ENCODE measurements at places on chromosomes 13 and 19. TPM values are rescaled to one million over a fixed set of nuclear protein-coding genes. Genes with fewer than 3 reads are reported as not detected.

Gene VSTM1
- total RNA-seq: not detected

- H3K36me3 ChIP-seq: peaks cover 27% of the 10 kb centered on the region
- H3K27ac ChIP-seq: no peak overlapping the region
- H3K4me3 ChIP-seq: no peak overlapping the region
Observed at GRCh38 chr19:18435178-18435841, 2.6 kb downstream of the ISYNA1 start.

DNA sequence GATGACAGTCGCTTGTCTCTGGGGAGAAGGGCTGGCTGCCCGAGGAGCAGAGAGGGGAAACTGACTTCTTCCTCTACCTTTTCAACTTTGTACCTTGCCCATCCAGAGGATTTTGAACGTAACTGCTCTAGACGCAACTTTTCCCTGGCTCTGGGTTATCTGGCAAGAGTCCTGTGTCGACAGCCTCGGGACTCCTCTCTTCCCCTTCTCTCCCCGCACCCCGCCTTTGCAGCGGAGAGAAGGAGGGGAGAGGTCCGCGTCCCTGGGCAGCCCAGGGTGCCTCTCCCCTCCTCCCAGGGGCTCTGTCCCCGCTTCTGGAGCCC is 574 bp downstream of the SH3GL1 start:
- peak overlapping the region; percentile 87 for H3K27ac ChIP-seq
- H3K36me3 ChIP-seq: peaks cover 46% of the 10 kb centered on the region
- no peaks in the 10 kb centered on the region for H3K27me3 ChIP-seq

DNA sequence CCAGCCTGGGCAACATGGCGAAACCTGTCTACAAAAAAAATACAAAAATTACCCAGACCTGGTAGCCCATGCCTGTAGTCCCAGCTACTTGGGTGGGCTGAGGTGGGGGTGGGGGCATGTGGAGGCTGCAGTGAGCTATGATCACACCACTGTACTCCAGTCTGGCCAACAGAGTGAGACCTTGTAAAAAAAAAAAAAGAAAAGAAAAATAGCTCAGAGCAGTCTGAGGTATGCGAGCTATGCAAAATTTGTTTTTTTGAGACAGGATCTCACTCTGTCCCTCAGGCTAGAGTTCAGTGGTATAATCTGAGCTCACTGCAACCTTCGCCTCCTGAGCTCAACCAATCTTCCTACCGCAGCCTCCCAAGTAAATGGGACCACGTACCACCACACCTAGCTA is 7.1 kb upstream of the TOMM40 start:
- DNase-seq: no peak
- H3K27me3 ChIP-seq: no peaks in the 10 kb centered on the region
- no peak overlapping the region for H3K27ac ChIP-seq
- H3K4me1 ChIP-seq: peaks cover under 1% of the 10 kb centered on the region
- no peak overlapping the region for H3K4me3 ChIP-seq
- no peaks in the 10 kb centered on the region for H3K36me3 ChIP-seq

DNA sequence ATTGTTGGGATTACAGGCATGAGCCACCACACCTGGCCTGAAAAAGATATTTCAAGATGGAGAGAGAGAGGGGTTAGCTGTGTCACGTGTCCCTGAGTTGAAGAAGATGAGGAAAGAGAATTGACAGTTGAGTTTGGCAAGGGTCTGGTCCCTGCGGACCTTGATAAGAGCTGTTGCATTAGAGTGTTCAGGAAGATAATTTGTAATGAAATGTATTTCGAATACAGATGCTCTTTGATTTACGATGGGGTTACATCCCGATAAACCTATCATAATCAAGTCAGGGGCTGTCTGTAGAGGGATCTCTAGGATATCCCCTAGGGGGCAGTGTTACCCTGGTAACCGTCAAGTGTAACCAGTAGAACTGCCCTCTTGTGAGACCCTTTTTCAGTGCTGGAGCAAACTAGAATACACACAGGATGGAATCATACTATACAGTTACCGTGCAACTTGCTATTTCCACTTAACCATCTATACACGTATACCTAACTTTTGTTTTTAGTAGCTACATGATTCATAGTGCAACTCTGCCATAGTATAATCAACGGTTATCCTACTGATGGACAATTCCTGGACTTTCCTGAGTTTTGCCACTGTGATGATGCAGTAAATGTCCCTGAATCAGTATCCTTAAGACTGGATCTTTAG is 1.5 kb upstream of the ELOF1 start:
- DNase-seq: peak; percentile 64
- H3K4me1 ChIP-seq: peaks cover 43% of the 10 kb centered on the region
- H3K27me3 ChIP-seq: no peaks in the 10 kb centered on the region
- peaks cover 10% of the 10 kb centered on the region for H3K36me3 ChIP-seq
- H3K4me3 ChIP-seq: peak overlapping the region; percentile 68

DNA sequence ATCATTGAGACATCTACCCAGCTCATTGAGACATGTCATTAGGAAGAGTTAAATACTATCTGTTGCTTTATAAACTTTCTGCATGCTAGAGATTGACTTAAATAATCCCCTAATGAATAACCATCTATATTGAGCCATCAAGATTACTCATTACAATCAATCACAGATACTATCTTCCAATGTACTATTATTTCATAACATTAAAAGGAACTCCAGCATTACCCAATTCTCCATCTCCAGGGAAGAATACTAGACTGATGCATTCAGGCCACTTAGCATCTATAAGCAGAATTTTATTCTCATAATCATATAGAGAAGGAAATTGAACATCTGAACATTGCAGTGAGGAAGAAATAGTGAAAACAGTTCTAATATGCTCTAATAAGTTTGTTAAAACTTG is 8.0 kb downstream of the EPSTI1 start:
- H3K4me1 ChIP-seq: peaks cover 52% of the 10 kb centered on the region
- H3K27ac ChIP-seq: no peak overlapping the region
- DNase-seq: no peak
- no peak overlapping the region for H3K4me3 ChIP-seq

DNA sequence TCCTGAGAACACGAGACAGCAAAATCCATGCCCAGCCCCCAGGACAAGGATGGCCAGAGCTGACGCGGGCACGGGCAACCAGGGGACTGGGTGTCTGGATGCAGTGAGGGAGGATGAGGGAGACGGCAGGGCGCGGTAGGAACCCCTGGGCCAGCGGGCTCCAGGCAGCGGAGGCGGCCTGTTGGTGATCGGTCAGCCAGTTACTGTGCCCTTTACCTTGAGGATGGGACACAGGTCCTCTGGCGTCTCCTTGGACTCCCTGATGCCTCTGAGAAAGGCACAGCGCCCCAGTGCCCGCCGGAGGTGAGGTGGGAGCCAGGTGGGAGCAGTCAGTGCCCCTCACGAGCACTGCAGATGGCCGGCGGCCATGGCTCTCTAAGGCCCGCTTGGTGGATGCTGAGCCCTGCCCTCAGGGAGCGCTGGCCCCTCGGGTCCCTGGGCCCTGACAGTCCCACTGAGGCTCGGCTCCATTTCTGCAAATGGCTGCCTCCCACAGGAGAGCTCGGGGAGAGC is 31.2 kb downstream of the C13orf46 start:
- H3K27ac ChIP-seq: no peak overlapping the region
- DNase-seq: no peak
- no peaks in the 10 kb centered on the region for H3K27me3 ChIP-seq
- no peak overlapping the region for H3K4me3 ChIP-seq
- no peaks in the 10 kb centered on the region for H3K36me3 ChIP-seq

- peaks cover 4% of the 10 kb centered on the region for H3K27me3 ChIP-seq
- no peaks in the 10 kb centered on the region for H3K36me3 ChIP-seq
Observed at GRCh38 chr19:50162988-50163387, at the start of gene IZUMO2. Gene IZUMO2 (minus strand): TSS chr19:50163281. CDS start chr19:50163194, 87 bp downstream.
